ENCODE measurements at places on chromosomes 4 and X.

DNA sequence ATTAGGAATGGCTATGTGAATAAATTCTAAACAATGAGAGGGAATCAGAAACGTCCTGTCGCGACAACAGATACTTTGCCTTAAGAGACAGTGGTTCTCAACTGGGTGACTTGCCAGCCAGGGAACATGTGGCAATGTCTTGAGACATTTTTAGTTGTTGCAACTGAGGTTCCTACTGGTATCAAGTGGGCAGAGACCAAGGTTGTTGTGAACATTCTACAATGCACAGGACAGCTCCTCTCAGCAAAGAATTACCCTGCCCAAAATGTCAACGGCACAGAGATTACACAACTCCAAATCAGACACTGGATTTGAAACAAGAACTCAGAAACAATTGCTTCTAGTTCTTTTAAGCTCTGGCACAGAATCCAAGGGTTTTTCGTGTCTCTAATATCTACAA, 128.6 kb downstream of the ARHGAP6 start:
- no peak for DNase-seq

DNA sequence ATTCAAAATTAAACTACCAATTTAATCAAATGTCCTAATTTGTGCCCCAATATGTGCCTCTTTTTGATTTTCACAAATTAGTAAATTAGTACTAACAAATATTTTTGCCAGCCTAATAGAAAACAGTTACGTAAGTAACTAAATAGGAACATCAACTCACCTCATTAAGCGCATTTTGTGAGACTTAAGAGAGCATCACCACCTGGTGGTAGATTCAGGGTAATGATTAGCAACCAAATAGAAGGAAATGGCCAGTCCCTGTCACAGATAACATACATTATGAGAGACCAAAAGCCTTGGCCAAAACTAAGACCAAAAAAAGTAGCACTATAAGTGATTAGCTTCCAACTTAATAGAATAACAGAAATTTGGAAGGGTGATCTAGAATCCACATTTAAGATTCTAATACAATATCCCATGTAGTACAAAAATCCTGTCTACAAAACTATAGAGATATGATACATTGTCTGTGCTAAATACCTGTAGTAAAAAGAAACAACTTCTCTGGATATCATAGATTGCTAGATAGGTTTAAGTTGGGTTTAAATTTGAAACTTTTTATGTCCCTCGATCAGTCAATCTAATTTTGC, 46.7 kb downstream of the C4orf46 start:
- DNase-seq = peak; percentile 64

GRCh38 chr4:184444953-184445309, 29.4 kb downstream of the IRF2 start:
- DNase-seq = no peak

- no peak for DNase-seq
These were observed 423.5 kb upstream of the CTSO start for GRCh38 chr4:156377036-156377710.

GRCh38 chrX:39661116-39661907, 436.4 kb downstream of the BCOR start:
- no peak for DNase-seq

- DNase-seq = no peak
These were observed 104.4 kb downstream of the HHIP start for GRCh38 chr4:144750348-144750747.

DNA sequence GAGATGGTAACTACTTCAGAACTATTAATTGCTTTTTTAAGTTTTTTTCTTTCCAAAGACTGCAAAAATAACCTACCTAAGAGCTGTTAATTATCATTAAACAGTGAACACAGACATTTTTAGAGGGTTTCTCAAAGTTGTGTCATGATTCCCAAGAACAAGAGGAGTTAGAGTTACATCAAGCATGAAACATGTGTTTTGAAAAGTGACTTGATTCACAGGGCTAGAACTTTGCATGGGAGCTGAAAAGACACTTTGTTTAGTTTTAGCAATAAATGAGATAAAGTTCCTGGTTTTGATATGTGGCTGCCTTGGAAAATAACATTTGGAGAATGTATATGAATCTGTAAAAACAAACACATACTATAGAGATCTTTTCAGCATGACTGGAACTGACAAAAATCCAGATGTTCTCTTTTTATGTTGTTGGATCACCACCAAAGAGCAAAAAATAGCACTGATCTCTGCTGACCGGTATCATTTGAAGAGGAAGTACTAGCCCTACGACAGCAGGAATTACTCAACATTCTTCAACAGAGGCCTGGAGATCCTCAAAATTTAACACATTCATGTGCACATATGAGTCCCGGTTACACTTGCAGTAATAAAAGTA, 173.0 kb upstream of the PCDH18 start:
- peak; percentile 79 for DNase-seq

DNA sequence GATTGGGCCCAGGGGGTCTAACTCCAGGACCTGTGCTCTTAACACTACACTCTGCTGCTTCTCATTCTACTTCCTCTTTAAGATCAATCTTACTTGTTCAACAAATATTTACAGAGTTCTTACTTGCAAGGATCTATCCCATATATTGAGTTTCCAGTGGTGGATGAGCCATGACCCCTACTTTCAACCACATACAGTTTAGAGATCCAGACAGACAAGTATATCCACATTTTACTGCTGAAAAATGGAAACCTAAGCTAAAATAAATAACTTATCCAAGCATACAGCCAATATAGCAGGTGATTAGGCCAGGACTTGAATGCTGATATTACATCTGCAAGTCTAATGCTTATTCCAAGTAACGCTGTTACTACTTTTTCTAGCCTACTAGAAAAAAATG, 18.7 kb downstream of the TMEM150C start:
- no peak for DNase-seq

GRCh38 chr4:120682981-120683380, 239.5 kb downstream of the PRDM5 start:
- DNase-seq = no peak

- no peak for DNase-seq
These were observed 9.7 kb upstream of the CDKN2AIP start for GRCh38 chr4:183434666-183435190.

DNA sequence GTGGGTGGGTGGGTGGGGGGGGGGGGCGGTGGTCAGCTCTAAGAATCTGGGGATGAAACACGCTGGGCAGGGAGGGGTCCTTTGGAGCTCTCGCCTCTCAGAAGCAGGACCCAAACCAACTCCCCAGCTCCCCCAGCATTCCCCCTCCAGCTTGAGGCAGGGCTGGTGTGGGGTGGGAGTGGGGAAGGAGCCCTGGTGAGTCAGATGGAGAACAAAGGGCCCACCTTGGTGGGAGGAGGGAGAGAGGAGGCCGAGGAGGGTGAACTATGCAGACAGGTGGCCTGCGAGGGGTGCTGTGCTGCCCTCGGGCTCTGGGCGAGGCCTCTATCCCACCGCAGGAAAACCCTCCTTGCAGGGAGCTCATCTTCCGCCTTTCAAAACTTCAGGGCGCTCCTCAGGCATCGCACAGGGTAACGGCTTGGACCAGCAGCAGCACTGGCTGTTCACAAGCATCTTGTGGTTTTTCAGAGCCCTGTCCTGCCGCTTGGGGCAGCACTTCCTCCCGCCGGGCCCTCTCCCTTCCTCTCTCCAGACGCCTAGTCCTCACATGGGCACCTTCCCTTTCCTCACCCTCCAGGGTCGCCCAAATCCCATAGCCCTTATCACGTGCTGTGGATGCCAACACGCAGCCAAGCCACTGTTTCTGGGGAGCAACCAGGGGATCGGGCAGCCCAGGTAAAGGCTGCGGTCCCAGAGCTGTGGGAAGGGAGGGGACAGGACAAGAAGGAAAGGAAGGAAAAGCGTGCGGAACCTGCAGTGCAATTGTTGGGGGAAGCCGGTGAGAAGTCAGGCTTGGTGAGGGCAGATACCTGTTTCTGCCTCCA, 34.0 kb upstream of the GRPEL1 start:
- peak; percentile 90 for DNase-seq

GRCh38 chrX:129653971-129654651, 645 bp downstream of the APLN start:
- DNase-seq = no peak

DNA sequence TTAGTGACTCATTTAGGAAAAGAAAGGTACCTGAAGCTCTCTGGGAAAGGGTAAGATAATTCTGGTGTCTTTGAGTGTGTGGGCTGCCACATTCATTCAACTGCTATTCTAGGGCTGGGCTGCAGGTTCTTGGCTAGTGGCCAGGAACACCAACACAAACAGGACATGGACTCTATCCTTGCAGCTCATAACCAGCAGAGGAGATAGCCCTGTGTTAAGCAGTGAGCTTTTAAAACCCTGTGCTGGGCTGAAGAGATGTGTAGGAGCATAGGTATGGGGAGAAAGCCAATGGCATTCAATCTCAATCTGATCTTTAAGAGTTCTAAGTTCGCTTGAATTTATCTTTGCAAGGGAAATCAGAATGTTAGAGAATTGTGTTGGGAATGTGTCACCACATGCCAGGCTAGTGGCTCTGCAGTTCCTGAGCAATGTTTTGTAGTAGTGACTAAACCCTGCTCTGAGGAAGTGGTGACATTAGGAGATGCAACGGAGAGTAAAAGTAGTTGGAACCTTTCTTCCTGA, 39.2 kb downstream of the SGMS2 start:
- DNase-seq = no peak

DNA sequence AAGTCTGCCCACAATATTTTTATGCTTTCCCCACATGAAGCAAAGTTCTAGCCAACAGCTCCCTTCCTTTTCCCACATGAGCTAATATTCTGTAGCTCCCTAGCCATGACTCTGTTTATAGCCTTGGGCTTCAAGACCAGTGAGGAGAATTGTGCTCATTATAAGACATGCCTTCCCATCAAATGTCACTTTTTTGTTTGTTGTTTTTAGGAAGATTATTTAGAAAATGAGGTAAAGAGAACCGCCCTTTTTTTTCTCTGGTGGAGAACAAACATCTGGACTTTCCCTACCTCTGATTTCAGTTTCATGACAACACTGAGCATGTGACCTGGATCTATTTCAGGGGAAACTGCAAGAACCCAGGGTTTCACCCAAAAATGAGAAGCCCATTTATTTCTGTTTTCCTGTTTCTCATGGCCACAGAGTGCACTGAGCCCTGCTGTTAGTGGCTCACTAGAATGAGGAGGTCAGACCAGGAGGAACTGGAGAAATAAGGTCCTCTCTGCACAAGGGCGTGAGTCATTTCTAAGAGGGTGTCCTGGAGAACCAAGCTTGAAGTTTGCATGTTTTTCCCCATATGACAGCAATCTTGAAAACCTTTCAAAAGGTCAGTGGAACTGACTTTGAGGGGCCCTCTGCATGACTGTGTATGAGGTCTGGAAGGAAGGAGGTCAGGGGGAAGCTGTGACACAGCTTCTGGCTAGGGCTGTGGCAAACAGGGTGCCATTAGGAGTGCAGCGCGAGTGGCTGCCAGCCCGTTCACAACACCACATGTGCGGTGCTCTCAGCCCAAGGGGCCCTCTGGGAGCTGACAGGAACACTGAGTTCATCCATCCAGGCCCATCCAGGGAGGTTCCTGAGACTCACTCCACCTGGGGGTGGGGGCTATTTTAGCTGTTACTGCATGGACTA, 55.2 kb downstream of the CHST7 start:
- peak; percentile 34 for DNase-seq

DNA sequence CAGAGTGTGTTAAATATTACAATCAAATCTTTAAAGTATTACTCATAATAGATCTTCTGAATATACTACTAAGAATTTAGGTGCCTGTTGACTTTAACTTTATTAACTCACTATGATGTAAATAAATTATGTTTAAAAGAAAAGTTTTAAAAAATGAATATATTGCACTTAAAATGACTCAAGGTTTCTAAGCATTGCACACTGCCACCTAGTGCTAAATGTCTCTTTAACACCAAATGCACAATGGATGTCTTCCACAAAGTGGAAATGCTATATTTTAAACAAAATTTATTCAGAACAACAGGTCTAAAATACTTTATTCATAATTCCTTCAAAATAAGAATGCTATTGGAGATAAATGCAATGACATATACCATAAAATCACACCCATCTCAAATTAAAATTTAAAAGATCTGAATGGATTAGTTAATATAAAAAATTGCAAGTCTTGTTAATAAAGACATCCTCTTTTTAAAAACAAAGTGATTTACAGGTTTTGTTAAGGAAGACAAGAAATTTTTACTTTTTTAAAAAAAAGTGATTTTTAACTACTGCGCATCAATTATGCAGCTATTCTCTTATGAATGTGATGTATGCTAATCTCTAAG, 5.5 kb downstream of the INPP4B start:
- peak; percentile 35 for DNase-seq

- no peak for DNase-seq
These were observed 34.2 kb downstream of the FAM193A start for GRCh38 chr4:2570551-2571222.

- DNase-seq = no peak
These were observed 9.5 kb downstream of the CYTL1 start for GRCh38 chr4:5009796-5010195.

Measured in AML-193 (cell line).